ENCODE measurements at places on chromosomes 3 and 15.

DNA sequence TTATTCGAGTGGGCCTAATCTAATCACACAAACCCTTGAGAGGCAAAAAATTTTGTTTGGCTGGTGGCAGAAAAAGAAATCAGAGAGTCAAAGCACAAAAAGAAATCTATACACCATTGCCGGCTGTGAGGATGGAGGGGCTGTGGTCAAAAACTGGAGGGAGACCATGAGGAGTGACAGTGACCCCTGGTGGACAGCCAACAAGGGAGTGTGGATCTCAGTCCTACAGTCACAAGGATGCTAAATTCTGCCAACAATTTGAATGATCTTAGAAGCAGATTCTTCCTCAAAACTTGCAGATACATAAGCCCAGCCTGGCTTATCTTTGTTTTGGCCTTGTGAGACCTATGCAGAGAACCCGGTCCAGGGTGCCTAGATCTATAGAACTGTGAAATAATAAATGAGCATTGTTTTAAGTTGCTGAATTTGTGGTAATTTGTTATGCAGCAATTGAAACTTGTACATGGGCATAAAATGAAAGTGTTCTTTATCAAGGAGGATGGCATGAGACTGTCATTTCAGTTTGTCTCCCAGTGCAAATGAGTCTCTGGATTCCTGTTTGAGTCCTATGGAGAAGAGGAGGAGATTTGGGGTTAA, 103.0 kb upstream of the ARHGEF26 start:
- no peak for ATAC-seq

DNA sequence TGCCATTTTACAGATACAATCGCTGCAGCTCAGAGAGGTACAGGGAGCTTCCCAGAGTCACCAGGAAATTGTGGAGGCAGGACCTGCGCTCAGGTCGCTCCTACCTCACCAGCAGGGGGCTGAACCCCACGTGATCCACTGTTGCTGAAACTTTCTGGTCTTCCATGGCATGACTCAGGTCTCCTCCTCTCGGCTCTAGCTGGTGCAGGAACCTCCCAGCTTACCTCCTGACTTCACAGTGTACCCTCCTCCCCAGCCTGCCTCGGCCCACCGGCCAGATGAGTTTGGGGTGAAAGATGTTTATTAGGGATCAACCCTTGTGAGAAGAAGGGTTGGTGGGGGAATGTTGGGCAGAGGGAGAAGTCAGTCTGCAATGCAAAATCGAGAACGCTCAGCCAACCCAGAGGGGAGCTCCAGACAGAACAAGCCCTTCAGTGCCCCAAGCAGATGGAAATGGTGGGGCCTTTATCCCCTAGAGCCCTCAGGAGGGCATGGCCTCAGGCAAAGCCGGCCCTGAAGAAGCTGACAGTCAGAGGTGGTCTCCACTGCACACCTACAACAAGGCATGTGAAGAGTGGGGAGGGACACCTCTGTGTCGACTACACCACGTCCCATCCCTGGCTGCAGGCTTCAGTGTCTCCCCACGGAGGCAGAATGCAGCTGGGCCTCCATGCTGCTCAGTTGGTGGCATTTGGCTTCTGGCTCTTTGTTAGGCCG, 118.6 kb upstream of the PRR20G start:
- ATAC-seq, result no peak

- ATAC-seq, result no peak
Measured at GRCh38 chr15:28890711-28891495, 5.1 kb downstream of the APBA2 start.

DNA sequence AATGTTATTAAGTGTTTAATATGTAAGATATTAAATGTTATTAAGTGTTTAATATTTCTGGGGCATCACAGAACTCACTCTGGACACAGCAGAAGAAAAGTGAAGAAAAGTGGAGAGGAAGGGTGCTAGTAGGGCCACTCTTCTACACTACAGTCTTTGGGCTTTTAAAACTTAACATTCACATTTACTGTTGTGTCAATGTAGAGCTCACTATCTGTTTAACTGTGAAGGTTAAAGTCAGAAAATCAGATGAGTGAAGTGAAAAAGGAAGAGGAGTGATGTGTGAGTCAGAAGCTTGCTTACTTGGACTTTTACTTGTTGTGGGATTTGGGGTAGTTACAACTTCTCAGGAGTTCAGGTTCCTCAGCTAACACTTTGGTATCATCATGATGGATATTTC, 145.3 kb upstream of the DNAJC19 start:
- no peak for ATAC-seq

- no peak for ATAC-seq
Measured at GRCh38 chr3:23542079-23542478, 263.7 kb upstream of the UBE2E1 start.

DNA sequence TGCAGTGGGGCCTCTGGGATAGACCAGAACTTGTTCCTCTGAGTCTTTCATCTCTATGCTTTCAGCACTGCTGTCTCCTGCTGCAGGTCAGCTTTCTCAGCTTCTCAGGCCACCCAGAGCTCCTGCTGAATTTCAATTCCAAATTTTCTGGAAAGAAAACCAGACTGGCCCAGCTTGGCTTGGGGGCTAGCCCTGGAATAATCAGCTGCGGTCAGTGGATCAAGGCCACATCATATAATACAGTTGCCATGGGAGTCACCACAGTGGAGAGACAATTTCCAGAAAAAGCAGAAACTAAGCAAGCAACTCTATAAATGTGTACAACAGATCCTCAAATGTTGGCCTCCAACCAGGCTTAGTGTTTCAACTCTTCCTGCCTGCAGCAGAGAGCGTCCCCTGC, 91.1 kb upstream of the SLC24A5 start:
- no peak for ATAC-seq

- ATAC-seq, result no peak
Measured at GRCh38 chr15:43769584-43770228, 7.1 kb downstream of the ELL3 start.

DNA sequence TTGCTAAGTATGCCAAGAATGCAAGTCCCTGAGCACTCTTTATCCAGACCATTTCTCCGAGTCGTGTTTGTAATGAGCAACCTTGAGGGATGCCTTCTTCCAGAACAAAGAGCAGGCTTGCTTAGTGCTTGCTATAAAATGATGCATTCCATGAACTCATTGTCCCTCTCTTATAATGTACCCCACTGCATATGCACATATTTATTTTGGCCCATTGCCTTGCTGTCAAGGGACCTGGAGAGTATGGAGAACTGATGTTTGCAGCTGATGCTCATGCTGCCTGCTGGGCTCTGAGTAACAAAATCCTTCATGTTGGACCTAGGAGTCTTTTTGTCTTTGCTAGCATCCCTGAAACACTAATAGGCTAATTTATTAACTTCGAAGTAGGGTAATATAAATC, 97.8 kb upstream of the AADACL2 start:
- ATAC-seq, result no peak

DNA sequence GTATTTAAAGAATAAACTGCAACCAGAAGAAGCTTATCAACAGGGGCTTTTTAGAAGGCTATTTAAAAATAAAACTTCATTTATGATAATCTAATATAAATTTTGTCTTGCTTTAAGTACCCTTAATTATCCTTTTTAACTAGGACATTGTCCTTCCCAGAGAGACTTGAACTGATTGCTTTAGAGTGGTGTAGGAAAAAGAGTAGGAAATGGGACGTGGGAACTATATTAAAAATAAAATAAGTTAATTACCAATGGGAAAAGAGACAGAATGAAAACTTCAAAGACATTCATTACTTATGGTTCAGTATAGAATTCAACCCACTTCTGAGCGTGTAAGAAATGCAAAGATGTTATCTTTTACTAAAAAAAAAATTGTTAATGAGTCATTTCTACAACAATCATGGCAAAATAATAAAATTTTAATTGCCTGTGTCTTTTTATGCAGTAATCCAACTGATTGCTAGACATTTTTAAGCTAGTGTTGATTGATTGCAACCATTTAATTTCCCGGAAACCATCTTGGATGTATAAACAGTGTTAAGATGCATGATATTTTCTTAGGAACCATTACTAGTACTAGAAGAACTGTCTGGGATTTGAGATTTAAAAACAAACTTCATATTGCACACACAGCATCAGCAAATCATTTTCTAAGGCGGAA, 298.8 kb upstream of the UMPS start:
- ATAC-seq, result no peak

All from gastroesophageal sphincter (tissue), 4 donors.